ENCODE measurements at places on chromosomes 6 and 20. TPM values are rescaled to one million over a fixed set of nuclear protein-coding genes. Genes with fewer than 3 reads are reported as not detected.
A peak's percentile ranks its signal among the peaks of the same experiment; 100 is the strongest.

DNA sequence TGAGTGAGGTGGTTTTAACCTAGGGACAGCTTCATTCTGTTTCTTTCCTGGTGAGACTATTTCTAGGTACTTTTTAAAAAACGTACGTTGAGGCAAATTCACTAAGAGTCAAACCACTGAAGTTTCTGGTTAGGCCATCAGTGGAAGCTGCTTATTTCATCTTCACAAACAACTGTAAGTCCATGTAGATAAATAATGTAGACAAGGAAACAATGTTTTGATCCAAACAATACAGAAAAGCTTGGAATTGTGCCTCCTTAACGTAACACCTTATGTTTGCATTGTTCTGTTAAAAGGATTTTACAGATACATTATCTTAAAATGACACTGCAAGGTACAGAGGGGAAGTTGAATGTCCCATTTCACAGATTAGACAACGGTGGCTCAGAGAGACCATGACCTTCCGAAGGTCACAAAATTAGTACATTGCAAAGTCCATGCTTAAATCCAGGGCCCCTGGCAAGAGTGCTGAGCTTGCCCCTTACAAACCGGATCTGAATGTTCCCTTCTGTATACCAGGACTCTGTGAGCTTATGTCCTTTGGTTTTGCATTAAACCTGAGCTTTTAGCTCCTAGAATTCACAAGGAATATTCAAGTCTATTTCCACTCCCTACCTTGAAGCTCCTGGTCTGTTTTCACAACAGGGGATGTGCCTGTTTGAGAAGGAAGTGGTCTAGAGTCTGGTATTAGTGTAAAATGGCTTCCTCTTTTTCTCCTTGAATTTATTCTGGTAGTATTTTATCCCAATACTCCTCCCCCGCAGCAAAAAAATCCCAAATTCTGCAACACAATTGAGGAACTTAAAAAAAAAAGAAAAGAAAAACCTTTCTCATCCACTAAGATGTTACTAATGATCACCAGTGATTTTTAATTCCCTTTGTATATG lies 28.9 kb upstream of the ZNF217 start:
- no peak for DNase-seq

- no peak for DNase-seq
Observed at GRCh38 chr6:159679091-159680077, 13.7 kb downstream of the SOD2 start.

DNA sequence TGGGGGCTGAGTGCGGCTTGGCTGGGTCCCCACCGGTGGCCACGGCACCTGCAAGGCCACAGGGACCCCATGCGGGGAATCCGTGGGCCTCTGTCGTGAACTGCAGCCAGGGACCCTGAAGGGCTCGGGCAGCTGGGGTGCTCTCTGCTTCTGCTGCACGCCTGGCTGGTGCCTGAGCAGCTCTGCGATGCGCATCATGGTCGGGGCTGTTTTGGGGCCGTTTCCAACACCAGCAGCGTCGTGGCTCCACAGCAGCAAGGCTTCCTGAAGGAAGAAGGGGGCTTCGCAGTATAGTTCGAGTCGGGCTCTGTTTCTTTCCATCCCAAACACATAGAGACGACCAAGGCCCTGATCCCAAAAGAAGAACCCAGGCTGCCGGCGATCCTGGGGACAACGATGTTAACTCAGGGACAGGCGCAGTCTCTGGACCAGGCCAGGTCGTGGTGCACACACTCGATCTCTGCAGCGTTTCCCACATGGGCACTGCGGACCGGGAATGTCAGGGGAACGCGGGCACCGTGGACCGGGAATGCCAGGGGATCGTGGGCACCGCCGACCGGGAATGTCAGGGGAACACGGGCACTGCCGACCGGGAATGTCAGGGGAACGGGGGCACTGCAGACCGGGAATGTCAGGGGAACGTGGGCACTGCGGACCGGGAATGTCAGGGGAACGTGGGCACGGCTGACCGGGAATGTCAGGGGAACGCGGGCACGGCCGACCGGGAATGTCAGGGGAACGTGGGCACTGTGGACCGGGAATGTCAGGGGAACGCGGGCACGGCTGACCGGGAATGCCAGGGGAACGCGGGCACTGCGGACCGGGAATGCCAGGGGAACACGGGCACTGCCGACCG lies 36.8 kb upstream of the BHLHE23 start:
- no peak for DNase-seq

Gene C20orf202
- polyA plus RNA-seq = 0.27 TPM

- peak; percentile 28 for DNase-seq
Observed at GRCh38 chr20:43949741-43950618, 35.3 kb downstream of the TOX2 start.

- no peak for DNase-seq
Observed at GRCh38 chr6:48678390-48678789, 567.4 kb upstream of the PTCHD4 start.

Gene TAAR6
- polyA plus RNA-seq = not detected

DNA sequence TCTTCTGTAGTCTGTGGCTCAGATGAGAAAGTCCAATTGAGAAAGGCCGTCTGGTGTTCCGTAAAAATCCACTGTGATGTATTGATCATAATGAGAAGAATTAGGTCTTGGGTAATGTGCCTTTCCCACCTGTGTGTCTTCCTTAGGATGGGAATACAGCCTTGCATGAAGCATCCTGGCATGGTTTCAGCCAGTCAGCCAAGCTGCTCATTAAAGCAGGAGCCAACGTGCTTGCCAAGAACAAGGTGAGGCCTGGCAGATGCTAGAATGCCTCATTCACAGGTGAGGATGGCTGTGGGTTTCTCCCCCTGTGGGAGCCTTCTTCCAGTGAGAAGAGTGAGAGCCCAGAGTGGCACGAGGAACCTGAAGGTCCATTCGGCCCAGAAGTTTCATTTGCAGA lies 32.7 kb downstream of the LYRM2 start:
- no peak for DNase-seq

Gene ZNF391
- 0.72 TPM for polyA plus RNA-seq

- DNase-seq = no peak
Observed at GRCh38 chr6:130187335-130188206, 35.2 kb downstream of the SAMD3 start.

Gene ADGRB3
- polyA plus RNA-seq = 0.88 TPM

DNA sequence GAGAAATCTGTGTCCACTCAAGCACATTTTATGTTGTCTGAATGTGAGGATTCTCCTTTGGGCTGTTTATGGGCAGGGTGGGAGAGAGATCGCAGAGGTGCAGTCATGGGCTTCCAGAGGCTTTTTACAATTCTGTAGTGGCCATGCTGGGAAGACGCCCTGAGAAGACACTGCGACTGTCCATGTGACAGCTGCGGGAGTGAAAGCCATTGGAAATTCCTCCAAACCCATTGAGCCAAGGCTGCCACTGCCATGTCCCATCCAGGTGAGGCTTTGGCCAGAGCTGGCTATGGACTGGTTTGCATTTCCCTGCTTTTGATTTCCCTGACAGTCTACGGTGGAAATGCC lies 216.9 kb upstream of the ECI2 start:
- no peak for DNase-seq

- DNase-seq = no peak
Observed at GRCh38 chr6:105769987-105770386, 316.1 kb upstream of the PRDM1 start.

DNA sequence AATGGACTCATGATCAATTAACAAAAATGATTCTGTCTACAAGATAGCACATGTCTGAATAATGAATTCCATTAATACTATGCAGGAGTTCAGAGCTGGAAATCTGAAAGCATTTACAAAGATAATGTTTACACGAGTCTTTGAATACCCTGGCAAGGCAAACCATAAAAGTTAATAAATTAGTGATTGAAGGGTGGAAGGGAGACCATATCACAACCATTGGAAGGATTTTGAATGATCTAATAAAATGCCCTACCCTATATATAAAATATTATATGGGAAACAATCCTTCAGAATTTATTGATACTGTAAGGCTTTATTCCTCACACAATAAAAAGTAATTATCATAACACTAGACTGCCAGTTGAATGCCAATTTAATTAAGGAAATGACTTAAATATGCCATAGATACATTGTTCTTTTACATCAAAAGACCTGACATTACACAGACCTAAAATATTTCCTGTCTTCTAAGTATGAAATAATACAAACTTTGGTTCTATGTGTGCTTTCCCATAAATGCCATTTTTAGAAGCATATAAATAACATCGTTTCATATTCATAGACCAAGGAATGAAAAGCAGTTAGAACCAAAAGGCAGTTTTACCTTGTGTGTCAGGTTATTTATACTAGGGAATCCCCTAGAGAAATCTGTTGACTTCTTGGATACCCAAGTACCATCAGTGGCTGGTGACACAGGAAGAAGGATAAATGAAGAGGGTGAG lies 249.2 kb upstream of the MARCKS start:
- DNase-seq = no peak

- no peak for DNase-seq
Observed at GRCh38 chr6:141580988-141581552, 551.7 kb upstream of the GJE1 start.

DNA sequence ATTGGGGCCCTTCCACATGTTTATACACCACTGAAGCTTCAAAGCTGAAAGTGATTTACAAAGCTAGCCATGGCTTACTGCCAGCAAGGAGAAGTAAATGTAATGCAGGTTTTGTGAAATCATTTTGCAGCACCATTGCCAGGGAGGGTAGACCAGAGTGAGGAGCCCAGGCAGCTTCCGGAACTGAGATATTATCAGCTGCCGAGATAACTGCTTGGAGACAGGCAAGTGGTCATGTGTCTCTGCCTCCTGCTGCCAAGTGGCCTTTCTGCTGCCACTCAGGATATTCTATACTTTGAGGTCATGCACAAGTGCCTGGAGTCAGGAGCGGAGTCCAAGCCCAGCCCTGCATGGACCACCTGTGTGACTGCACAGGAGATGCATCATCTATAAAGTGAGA lies 160.2 kb downstream of the SYNDIG1 start:
- DNase-seq = no peak

Gene GABRR2
- polyA plus RNA-seq = 0.38 TPM

GRCh38 chr20:25032478-25033264 lies 25.3 kb downstream of the ACSS1 start:
- peak; percentile 94 for DNase-seq

GRCh38 chr20:52217689-52218395 lies 26.3 kb upstream of the ZFP64 start:
- DNase-seq = no peak

DNA sequence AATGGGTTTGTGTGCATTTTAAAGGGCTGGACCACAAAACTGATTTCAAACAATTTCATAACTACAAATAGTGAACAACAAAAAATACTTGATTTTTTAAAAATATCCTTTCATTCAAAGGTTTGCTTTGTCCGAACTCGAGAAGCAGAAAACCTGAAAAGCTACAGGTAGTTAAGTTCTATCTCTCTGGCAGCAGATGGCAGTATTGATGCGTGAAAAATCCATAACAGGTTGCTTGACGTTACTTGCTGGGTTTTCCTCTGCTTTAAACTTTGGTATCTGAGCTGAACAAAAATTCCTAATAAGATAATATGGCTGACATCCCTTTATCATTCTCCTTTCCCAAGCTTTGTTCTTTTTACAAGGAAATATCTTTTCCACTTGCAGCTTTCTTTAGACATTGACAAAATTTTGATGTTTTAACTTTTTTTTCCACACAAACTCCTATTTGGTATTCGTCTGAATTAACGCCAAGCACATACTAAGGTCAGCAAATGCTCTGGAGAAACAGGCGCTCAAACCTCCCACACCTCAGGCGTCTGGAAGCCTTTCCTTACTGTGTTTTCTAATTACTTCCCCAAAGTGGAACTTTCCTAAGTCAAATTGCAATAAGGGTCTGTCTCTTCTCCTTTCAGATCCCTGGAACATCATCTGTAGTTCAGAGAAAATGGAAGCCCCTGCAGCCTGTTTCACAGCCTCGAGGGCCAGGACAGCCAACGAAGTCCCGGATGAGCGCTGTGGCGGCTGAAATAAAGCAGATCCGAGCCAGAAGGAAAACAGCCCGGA lies 50.3 kb upstream of the GFRAL start:
- DNase-seq = peak; percentile 44

Gene ELOVL2
- polyA plus RNA-seq = 1.4 TPM

GRCh38 chr20:53934421-53935343 lies 135.7 kb downstream of the BCAS1 start:
- DNase-seq = peak; percentile 60

DNA sequence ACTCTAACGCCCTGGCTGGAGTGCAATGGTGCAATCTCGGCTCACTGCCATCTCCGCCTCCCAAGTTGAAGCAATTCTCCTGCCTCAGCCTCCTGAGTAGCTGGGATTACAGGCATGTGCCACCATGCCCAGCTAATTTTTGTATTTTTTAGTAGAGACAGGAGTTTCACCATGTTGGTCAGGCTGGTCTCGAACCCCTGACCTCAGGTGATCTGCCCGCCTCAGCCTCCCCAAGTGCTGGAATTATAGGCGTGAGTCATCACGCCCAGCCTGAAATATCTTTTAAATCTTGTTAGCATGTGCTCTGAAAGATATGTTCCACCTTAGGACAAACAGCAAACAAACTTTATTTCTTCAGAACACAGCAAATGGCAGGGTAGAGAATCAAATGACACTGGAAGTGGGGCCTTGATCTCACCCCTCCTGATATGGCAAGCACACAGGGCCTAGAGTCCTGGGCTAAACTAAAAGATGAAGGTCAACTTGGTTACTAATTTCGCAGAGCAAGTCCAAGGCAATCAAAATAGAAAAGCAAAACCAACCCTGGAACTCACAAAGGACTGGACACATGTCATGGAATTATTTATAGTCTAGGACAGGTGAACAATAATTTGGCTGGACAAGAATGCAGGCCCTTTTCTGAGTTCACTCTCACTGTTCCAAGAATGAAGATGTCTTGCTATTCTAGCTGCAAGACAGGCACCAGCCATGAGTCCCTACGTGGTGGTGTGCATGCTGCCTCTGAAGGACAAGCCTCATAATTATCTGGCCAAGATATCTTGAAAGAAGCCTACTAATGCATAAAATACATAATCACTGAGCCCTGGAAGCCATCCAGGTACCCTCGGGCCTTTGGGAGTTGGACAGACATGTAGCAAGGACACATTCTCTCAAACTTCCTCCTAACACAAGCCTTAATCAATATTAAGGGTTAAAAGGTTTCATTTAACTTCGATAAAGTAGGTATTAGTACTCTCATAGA lies 35.6 kb downstream of the B4GALT5 start:
- no peak for DNase-seq
